A549 (cell line): ENCODE measurements at places on chromosomes 3 and 15.
A peak's percentile ranks its signal among the peaks of the same experiment; 100 is the strongest.

GRCh38 chr3:101836160-101836559 is 13.2 kb upstream of the NFKBIZ start:
- no peak for DNase-seq

DNA sequence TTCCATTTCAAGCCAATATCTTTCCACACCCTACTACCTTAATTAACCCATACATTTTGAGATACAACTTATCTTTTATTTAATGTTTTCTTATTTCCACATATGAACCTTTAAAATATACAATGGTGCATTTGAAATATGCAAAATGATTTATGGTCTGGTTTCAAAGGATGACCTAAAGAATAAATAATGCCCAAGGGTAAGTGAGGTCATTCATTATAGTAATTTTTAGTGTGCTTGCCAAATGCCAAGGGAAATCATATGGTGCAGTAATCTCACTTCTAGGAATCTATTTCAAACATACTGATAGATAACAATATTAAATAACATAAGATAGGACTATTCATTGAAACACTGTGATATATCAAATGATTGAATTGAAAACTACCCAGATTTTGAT is 1055.4 kb downstream of the AGBL1 start:
- no peak for DNase-seq

DNA sequence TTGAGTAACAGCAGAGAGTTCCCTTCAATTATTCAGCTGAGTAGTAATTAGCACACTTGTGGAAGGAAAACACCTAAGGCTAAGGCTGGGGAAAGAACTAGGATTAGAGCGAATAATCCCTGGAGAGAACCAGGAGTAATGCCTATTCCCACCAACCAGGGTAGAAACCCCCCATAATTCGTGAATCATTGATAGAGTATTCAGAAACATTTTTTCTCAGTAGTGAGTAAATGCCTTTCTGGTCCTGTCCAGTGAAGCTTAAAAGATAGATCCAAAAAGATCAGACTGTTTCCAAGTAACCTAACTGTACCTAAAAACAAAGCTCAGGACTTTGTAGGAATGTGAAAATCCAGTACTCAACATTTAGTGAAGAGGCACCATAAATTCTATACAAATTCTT is 71.2 kb downstream of the DGKG start:
- DNase-seq, result no peak

DNA sequence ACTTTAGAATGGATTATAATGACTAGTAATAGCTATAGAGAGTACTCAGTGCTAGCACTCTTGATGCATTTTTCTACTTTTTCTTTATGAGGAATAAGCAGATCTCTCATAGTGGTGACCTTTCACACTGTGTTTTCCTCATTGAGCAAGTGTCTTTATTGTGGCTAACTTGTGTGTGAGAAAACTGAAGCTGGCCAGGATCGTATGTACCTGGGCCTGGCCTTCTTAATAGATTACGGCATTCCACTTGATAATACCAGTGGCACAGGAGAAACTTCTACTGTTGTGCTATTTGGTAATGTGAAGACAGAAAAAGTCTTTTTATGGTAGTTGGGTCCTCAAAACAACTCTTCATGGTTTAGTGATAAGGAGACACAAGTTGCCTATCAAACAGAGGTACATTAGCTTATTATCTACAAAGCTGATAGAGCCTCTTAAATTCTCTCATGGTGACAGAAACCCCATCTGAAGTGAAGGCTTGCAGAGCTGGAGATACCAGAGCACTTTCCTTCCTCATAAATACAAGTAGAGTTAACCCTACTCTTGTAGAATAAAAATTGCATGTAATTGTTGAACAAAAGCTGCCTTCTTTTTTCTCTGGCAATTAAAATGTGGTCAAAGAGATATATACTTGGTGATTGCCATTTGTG is 64.6 kb downstream of the LYSMD4 start:
- no peak for DNase-seq

- no peak for DNase-seq
Measured at GRCh38 chr3:95272166-95272565, 1209.3 kb downstream of the NSUN3 start.

GRCh38 chr3:190455828-190456227 is 6.1 kb upstream of the TMEM207 start:
- no peak for DNase-seq

DNA sequence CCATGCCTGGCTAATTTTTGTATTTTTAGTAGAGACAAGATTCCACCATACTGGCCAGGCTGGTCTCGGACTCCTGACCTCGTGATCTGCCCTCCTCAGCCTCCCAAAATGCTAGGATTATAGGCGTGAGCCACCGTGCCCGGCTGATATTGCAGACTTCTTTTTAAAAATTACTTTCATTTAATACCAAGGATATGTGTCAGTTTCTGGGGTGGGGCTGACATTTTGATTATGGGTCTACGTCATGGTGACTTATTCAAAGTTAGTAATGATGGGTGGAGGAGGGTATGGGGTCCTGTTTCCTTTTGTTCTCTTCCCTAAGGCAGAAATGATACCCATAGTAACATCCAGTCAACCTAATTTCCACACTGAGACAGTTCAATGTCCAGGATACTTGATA is 34.7 kb downstream of the GBE1 start:
- DNase-seq, result no peak

DNA sequence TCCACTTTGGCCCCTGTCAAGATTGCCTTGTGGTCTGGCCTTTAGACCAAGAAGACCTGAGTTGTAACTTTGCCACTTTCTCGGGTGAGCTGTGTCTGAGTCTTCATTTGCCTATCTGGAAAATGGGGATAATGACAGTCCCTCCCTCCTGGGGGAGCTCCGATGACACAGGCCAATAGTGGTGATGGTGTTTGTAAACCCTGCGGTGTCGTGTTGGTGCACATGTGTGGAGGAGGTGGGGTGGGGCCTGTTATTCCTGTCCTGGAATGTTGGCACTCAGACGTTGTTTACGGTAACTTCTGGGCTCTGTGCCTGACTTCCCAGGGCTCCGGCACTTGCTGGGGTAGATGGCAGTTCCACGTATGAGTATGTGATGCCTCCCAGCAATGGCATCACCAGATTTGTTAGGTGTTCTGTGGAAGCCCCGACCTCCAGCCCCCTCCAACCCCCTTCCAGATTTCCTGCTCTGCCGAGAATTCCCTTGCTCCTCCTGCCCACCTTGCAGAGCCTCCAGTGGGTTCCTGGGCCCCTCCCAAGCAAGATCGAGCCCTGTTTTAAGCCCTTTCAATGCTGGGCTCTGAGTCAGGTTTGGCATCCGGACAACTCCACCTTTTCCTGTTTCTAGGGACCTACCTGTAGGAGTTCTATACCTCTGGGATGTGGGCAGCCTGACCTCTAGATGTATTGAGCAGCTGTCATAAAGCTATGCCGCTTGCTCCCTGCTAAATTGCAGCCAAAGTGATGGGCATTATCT is 31.4 kb downstream of the HRH1 start:
- DNase-seq, result peak; percentile 58

DNA sequence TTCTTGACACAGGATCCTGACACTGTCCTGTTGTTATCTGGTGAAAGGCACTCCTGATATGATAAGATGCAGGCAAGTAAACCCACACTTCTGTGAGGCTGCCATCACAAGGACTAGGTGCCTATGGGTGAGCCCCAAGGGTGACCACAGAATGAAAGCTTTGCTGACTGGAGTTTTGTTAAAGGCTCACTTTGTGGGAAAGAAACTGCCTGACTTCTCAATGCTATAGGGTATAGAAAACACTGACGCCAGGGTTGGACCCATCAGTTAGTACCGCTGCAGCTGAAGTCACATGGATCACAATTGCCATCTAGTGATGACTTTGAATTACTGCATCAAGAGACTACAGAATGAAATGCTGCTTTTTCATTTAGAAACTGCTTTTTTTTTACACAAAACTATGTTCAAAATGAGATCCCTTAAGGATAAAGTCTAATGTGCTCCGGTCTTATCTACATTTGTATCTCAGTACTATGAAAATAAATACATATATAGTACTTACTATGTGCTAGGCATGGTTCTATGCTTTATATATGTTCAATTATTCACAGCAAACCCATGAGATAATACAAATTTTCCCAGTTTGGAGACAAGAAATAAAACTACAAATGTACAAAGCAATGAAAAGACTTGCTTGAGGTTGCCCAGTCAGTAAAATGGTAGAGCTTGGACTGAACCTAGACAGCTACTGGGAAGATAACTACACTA is 64.2 kb upstream of the CMSS1 start:
- peak; percentile 54 for DNase-seq

DNA sequence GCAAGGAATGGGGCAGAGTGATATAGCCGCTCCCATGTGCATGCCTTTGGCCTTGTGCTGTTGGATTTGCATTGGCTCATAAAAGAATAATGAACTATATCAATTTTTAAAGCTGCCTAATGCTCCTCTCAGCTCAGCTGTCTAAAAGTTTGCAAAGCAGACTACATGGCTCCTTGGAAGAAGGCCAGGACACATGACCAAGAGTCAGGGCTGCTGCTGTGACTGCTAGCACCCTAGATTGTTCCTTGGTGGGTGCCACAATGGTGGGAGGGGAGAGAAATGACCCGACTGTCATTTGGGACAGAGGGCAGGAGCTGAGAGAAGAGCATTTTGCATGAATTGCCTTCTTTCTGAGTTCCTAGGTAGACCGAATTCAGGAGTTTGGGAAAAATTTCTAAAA is 307.9 kb downstream of the PDCD6IP start:
- no peak for DNase-seq

DNA sequence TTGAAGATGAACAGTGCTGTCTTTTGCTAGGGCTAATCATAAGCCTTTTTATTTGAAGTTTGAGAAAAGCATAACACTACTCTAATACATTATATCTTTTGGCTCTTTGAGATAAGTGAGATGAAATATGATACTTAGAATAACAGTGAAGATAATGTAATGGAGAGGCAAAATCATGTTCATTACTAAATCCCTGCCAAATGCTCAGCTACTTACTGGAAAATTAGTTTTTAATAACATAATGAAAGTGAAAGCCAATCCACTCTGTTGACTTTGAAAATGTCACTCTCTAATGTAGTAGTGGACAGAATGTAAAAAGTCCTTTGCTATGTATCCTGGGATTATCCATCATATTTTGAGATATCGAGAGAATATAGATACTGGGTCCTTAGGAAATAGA is 35.9 kb upstream of the MYH15 start:
- no peak for DNase-seq

- DNase-seq, result no peak
Measured at GRCh38 chr15:75368689-75369239, 357 bp upstream of the MAN2C1 start.

GRCh38 chr15:97902140-97902780 is 58.2 kb upstream of the ARRDC4 start:
- no peak for DNase-seq

DNA sequence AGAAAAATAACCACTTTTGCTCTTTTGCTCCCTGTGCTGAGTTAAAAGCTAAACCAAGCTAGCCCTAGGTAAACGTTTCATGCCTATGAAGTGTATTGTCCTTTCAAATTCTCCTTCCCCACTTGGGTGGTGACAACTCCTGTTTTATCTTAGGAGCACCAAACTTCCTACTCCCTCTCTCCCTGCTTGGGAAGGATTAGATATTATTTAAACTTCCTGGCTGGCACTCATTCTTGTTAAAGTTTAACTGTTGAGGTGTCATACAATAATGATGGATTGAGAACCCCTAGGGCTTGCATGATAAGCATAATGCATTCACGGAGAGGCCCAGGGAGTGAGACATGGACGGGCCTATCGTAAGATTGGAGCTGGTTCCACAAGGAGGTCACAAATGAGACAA is 29.5 kb downstream of the B4GALT4 start:
- DNase-seq, result peak; percentile 93

DNA sequence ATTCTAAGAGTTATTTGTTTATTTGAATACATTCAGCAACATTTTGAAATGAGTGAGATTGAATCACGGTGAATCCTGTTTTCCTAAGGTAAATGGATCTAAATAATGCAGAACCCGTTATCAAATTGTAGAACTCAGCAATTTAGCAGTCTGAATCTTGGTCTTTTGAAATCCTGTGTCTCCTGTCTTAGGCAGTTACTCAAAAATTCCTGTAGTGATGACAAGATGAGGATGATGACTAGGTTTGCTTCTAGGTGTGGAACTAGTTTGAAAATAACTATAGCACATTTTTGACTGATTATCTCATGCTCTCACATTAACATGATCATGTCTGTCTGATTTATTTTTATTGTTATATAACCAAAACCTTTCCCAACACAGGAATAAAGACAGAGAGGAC is 115.0 kb downstream of the RAP2B start:
- DNase-seq, result no peak

- DNase-seq, result no peak
Measured at GRCh38 chr3:171157286-171157685, 130.8 kb upstream of the SLC2A2 start.

DNA sequence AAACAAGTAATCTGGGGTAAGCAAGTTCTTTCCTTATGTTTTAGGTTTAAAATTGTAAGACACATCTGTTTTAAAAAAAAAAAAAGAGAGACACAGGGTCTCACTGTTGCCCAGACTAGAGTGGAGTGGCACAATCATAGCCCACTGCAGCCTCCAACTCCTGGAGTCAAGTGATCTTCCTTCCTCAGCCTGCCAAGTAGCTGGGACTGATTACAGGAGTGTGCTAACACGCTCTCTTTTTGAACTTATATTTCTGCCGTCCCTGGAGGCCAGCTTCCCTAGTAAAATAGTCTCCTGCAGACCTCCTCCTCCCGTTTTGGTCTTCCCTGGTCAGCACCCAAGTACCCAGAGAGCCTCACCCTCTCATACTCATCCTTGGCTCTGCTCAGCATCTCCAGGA is 35.5 kb downstream of the DCP1A start:
- DNase-seq, result no peak

DNA sequence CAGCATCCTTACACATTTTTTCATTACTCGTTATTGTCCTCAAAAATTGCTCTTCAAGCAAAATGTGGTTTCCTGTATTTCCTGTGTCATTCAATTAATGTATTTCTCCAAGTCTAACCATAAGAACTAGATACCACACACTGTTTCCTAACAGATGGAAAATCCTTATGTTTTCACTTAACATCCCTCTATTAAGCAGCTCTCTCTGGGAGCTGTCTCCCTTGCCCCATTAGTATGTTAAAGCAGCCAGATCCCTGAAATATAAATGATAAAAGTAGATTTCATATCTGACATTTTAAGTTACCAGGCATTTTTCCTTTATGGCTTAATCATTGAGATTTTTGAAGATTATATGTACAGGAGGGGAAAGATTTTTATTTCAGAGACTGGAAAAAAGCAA is 15.9 kb downstream of the PFN2 start:
- no peak for DNase-seq
